CD4-positive, CD25-positive, alpha-beta regulatory T cell (primary cell): ENCODE measurements at places on chromosomes 6 and 20. TPM values are rescaled to one million over a fixed set of nuclear protein-coding genes. Genes with fewer than 3 reads are reported as not detected.

ASIP gene
- not detected for polyA plus RNA-seq

TMEM74B gene
- polyA plus RNA-seq, result not detected

SAMD5 gene
- polyA plus RNA-seq, result not detected

STXBP5 gene
- 3.6 TPM for polyA plus RNA-seq

POPDC3 gene
- polyA plus RNA-seq, result not detected
